ENCODE measurements at places on chromosomes 16 and 17.

- no peak for DNase-seq
Measured at GRCh38 chr17:75396796-75397195, 8.7 kb downstream of the GRB2 start.

DNA sequence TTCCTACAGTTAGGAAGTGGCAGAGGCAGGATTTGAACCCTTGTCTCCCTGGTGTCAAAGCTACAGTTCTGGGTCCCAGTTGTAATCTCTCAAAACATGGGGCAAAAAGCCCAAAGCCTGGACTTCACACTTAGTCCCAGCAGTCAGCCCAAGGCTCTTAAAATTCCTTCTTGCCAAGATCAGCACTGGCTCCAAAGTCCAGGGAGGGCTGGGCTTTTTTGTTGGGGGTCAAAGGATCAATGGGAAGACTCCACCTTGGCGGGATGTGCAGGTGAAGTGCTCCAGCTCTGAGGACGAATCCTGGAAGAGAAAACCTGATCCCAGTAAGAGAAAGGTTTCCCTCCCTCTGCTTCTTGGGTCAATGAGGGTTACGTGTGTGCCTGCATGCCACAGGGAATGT, 195.5 kb downstream of the HAPSTR1 start:
- DNase-seq: no peak

DNA sequence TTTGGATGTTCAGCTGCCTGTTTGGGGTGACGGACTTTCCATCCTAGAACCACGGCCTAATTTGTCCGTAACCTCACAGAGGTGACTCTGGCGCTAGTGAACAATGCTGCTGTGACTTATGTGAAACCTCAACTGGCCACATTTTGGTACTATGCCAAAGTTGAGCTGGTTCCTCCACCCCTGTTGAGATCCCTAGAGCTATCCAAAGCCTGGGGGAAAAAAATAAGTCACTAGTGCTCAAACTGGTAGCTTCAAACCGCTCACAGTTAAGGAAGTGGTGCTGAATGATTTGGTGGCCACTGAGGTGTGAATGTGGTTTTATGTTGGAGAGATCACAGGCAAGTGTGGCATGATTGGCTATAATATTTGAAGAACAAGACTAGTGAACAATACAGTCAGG, 11.3 kb upstream of the TUBG2 start:
- no peak for DNase-seq

DNA sequence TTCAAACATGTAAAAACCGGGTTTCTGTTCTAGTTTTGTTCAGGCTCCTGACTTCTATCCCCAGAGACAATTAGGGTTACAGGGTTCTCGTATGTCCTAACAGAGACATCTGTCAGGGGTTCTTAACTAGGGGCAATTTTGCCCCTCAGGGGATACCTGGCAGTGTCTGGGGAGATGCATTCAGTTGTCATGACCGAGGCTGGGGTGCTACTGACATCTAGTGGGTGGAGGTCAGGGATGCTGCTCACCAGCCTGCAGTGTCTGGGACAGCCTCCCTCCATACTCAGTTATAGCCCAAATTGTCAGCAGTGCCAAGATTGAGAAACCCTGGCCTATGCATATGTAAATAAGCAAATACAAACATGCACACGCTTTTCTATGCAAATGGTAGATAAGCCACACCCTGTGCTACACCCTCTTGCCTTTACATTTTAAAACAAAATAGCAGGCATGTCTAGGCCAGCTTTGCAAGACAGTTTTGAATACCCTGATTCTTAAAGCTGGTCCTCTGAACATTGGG, 37.4 kb downstream of the CLEC16A start:
- peak; percentile 70 for DNase-seq

DNA sequence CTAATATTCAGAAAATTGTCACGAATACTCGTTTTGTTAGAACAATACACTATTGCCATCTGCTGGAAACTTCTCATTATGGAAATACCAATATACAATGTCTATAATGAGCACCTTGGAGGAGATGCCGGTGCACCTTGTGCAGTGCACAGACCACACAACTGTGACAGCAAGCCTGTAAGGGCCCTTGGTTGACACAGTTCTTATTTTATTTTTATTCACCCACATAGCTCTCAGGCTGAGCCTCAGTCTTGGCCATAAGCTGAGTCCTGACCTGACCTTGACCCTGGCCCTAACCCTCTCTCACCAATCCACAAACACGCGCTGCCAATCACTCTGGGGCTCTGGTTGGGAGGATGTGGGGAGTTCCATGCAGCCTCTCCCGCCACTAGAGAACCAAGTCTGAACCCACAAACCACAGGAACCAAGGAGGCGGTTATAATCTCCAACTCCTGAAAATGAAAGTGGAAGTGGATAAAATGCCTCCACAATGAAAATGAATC, 7.6 kb downstream of the AIPL1 start:
- DNase-seq: peak; percentile 51

Measured in GM13976 (cell line).